ENCODE measurements at places on chromosomes 11 and 22.

DNA sequence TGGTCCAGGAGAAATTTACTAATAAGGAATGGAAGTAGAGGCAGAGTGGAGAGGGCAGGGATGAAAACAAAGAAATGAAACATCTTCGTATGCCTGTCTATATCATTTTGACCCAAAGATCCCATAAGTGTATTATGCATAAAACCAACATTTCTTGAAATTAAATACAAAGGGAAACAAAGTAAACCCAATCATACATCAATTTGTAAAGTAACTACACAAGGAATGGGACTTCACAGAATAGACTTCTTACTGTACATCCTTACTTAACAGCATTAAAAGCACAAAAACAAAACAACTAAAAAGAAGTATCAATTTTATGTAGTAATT is 253.6 kb upstream of the CCDC179 start:
- no peak for DNase-seq

- no peak for DNase-seq
Measured at GRCh38 chr11:60720460-60720859, 4.1 kb upstream of the MS4A18 start.

DNA sequence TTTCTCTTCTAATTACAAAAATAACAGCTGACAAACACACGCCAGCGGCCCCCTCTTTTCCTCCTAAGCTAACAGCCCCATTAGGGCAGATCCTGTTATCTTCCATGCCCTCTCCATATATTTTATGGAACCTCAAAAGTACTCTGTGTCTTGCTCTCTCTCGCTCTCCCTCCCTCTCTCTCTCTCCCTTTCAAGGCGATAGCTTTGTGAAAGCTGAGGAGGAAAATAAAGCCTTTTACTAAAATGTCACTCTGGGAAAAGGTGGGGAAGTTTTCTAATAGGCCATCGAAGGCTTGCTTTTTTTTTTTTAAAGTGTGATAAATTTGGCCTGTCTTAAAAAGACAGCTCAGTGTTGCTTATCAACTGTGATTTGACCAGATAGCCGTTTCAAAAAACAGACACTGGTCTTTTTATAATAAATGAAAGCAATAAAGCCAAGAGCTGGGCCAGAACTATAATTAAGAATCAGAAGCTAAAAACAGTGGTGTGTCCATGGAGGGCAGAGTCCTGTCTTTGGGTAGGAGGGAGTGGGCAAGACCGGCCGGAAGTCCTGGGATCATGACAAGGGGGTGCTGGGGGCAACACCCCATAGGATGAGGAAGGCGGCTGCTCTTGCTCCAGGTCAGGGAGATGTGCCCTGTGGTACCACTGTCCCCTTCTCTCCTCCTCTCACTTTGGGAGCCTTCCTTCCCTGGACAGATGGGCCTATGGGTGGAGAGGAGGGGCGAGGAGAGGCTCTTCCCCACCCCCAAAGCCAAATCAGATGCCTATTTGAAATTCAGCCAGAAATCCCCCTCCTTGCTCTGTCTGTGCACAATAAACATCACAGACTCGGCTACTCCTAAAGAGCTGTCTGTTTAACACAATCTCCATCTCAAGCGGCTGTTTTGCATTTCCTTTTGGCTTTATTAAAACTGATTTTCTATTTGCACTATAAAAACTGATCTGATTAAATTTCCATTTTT is 267.2 kb downstream of the BUD13 start:
- DNase-seq: no peak

- no peak for DNase-seq
Measured at GRCh38 chr22:23837911-23838680, 710 bp downstream of the DERL3 start.

DNA sequence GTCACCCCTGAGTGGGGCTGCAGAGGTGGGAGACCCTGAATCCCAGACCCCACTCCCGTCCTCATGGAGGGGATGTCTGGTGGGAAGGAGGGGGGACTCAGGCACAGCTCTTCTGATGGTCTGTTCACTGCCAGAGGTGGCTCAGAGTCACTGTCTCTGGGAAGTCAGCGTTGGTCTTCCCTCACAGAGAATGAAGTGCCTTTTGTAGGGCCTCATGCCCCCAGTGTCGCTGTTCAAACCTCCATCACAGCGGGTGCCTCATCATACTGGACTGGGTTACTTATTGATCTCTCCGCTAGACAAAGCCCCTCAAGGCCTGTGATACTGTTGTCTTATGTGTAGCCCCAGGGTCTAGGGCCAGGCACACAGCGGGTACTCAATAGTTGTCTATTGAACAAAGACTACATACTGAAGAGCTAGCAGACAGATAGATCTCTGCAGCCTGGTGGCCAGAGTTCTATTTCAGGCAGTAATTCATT is 41.3 kb downstream of the CD6 start:
- no peak for DNase-seq

DNA sequence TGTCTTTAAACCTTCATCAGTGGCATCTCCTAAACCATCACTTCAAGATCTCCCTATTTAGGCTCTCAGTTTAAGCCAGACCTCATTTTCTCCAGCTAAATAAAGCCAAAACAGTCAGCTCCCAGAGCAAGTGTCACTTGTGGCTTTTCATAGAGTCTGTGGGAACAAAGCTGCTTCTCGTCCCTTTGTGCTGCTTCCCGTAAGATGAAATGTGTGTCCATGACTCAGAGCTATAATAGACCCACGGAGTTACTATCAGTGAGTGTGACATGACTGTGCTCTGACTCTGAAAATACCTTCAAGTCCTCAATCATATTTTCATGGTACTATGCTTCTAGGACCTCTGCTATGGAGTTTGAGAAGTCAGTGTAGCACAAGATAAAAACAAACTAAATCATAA is 57.3 kb upstream of the SLN start:
- DNase-seq: peak; percentile 3

DNA sequence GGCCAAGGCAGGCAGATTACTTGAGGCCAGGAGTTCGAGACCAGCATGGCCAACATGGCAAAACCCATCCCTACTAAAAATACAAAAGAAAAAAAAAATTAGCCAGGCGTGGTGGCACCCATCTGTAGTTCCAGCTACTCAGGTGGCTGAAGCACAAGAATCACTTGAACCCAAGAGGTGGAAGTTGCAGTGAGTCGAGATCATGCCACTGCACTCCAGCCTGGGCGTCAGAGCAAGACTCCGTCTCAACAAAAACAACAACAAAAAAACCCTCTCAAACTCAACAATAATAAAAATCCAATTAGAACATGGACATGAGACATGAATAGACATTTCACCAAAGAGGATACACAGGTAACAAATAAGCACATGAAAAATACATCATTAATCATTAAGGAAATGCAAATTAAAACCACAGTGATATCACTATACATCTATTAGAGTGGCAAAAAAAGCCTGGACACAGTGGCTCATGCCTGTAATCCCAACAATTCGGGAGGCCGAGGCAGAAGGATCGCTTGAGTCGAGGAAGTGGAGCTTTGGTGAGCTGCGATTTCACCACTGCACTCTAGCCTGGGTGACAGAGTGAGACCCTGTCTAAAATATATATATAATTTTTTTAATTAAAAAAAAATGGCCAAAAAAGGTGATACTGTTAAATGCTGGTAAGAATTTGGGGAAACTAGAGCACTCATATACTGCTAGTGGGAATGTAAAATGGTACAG is 12.7 kb upstream of the SEPTIN5 start:
- DNase-seq: no peak

DNA sequence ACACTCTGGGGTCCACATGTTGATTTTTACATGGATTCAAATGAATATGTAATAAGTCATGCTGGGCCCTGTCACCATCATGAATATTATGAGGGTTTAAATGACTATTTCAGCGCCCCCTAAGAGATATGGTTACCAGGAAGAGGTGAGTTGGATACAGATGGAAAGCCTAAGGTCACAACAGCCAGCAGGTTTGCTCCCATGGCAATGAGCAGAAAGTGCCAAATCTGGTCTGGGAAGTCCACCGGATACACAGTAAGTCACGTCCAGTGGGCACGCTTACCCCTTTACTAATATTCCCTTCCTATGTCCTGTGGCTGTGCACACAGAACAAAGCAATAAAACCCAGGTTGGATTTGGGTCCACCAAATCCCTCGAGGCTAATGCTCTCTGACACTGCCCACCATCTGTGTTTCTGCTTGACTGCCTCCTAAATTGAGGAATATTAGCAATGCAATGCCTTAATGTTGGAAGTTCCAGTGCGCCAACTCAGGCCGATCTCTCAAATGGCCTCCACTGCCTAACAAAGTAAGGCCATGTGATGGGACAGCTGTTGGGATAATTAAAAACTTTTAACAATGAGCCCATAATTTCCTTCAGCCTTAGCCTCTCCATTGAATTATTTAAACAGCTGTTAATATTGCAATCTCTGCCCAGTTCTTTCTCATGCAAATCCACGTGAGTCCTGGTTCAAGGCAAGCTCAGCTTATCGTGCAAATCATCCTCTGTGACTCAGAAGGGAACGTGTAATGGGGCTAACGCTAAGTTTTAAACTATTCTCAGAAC is 97.6 kb downstream of the SLC1A2 start:
- DNase-seq: no peak

DNA sequence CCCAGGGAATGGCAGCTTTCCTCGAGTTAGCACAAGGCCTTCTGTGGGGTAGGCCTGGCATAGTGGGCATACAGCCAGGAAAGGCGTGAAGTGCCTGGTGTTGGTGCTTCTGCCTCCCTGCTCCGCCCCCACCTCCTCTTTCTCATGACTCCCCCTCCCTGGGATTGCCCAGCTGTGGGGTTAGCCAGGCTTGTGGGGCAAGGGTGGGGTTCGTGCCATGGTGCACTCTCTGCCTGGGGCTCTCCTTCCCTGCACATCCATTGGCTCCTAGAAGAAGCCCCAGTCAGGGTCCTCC is 236.8 kb upstream of the NCAM1 start:
- no peak for DNase-seq

DNA sequence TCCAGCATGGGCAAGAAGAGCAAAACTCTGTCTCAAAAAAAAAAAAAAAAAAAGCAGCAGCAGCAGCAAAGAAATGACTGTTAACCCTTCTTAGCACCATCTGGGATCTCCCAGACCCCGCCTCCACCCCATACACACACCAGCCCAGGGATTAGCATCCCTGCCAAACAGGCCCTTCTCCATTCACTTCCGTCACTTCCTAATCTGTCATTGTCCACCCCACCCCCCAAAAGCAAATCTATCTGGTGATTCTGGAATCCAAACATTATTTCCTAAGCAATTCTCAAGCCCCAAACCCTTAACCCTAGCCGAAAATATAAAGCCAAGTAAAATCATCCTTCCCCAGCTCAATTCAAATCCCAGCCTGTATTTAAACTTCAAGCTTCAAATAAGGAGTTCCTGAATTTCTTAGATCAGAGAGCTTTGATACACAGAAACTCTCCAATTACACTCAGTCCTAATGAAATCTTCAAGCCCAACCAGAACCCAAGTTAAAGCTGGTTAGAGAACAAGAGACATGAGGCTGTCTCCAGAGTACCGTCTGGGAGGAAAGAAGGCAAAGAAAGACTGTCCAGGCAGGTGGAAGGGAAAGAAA is 6.0 kb upstream of the AHNAK start:
- no peak for DNase-seq

DNA sequence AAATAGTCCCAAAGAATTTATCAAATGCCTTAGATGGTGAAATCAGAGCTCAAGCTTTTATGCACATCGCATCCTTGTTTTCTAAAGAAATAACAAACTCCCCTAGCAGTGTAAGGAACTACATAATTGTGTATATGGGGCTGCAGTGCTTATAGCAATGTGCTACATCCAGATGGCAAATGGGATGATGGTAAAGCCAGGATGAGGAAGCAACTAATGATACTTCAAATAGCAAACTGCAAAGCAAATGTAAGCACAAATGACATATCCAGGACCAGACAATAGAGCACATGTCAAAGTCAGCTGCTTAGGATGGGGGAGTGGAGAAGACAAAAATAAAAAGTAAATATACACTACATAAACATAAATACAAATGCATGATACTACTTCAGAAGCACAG is 425.9 kb downstream of the OPCML start:
- no peak for DNase-seq

GRCh38 chr11:124737638-124738305 is 2.0 kb upstream of the NRGN start:
- DNase-seq: no peak
